Ovary (tissue), 10 donors: ENCODE measurements at places on chromosomes 5 and 9.
A peak's percentile ranks its signal among the peaks of the same experiment; 100 is the strongest.

GRCh38 chr5:143008809-143009521 lies 238.8 kb downstream of the ARHGAP26 start:
- H3K36me3 ChIP-seq: no peaks in the 10 kb centered on the region
- H3K27me3 ChIP-seq: no peaks in the 10 kb centered on the region
- no peak for DNase-seq
- no peak overlapping the region for H3K27ac ChIP-seq

GRCh38 chr5:50792843-50793242 lies 126.4 kb downstream of the PARP8 start:
- H3K4me3 ChIP-seq: no peak overlapping the region
- H3K27me3 ChIP-seq: no peaks in the 10 kb centered on the region
- H3K36me3 ChIP-seq: no peaks in the 10 kb centered on the region
- DNase-seq: no peak

GRCh38 chr5:55895346-55895745 lies 44.2 kb downstream of the IL31RA start:
- H3K27ac ChIP-seq: no peak overlapping the region
- no peak overlapping the region for H3K4me3 ChIP-seq
- no peak for DNase-seq
- H3K4me1 ChIP-seq: peaks cover 7% of the 10 kb centered on the region
- no peaks in the 10 kb centered on the region for H3K27me3 ChIP-seq

GRCh38 chr5:91174396-91174795 lies 208.7 kb downstream of the ARRDC3 start:
- no peak overlapping the region for H3K4me3 ChIP-seq
- no peak for DNase-seq
- no peaks in the 10 kb centered on the region for H3K27me3 ChIP-seq
- H3K4me1 ChIP-seq: no peaks in the 10 kb centered on the region

- H3K4me3 ChIP-seq: no peak overlapping the region
- H3K27me3 ChIP-seq: no peaks in the 10 kb centered on the region
- H3K36me3 ChIP-seq: no peaks in the 10 kb centered on the region
- no peak for DNase-seq
Measured at GRCh38 chr9:122695696-122696095, 20.8 kb downstream of the OR1L3 start.

DNA sequence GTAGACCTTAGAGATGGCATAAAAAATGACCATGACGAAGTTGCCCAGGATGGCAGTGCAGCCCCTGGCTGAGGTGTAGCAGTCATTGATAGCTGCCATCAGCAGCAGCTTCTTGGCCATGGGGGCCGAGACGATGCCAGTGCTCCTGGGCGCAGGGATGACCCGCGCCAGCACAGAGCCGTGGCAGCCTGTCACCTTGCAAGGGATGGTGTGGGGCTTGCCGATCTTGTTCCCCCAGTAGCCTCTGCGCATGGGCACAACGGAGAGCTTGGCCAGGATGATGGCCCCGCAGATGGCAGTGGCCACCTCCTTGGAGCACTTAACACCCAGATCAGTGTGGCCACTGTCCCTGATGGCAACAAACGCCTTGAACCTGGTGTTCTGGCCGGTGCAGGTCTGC lies 2.1 kb upstream of the PGGT1B start:
- H3K27ac ChIP-seq: no peak overlapping the region
- no peak for DNase-seq
- H3K27me3 ChIP-seq: no peaks in the 10 kb centered on the region
- peaks cover 2% of the 10 kb centered on the region for H3K4me1 ChIP-seq
- no peak overlapping the region for H3K4me3 ChIP-seq

DNA sequence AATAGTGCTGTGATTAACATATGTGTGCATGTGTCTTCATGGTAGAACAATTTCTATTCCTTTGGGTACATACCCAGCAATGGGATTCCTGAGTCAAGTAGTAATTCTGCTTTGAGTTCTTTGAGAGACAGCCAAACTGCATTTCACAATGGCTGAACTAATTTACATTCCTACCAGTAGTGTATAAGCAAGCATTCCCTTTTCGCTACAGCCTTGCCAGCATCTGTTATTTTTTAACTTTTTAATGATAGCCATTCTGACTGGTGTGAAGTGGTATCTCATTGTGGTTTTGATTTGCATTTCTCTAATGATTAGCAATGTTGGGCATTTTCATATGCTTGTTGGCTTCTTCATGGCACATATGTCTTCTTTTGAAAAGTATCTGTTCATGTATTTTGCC lies 308.5 kb downstream of the ARRDC3 start:
- peaks cover 2% of the 10 kb centered on the region for H3K4me1 ChIP-seq
- H3K36me3 ChIP-seq: no peaks in the 10 kb centered on the region
- DNase-seq: no peak
- no peak overlapping the region for H3K4me3 ChIP-seq

DNA sequence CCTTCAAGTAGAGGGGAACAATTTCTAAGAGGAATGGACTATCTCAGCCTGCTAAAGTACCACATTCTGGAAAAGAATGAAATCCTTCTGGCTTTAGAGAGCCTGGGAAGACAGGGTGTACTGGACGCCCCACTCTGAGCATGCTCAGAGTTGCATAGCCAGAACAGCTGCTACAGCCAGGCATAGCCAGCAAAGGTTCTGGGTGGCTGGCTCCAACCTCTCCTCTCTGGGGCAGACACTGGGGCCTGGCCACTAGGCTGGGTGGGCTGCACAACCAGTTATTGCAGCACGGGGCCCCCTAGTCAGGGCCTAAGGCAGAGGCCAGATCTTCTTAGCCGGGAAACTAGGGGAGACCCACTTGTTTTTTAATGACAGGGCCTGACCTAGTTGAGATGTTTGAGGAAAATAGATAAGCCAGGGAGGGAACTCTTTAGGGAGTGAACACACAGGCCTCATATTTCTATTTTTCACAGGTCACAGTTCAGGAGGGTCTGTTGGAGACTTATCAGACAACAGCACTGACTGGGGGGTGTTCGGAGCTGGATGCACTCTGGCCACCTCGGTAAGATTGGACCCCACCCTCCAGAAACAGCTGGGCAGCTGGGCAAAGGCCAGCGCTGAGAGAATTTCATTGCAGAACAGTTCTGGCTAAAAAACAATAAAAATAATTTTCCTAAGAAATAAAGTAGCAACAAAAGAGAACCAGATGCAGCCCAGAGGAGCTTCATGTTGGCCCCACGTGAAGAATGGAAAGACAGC lies 142.9 kb downstream of the LPAR1 start:
- no peak overlapping the region for H3K27ac ChIP-seq
- no peaks in the 10 kb centered on the region for H3K36me3 ChIP-seq
- peaks cover 5% of the 10 kb centered on the region for H3K4me1 ChIP-seq
- peak; percentile 90 for DNase-seq
- H3K4me3 ChIP-seq: no peak overlapping the region

- H3K27ac ChIP-seq: no peak overlapping the region
- H3K36me3 ChIP-seq: no peaks in the 10 kb centered on the region
- no peak overlapping the region for H3K4me3 ChIP-seq
- no peaks in the 10 kb centered on the region for H3K4me1 ChIP-seq
Measured at GRCh38 chr5:90014420-90014819, 395.1 kb downstream of the CETN3 start.

DNA sequence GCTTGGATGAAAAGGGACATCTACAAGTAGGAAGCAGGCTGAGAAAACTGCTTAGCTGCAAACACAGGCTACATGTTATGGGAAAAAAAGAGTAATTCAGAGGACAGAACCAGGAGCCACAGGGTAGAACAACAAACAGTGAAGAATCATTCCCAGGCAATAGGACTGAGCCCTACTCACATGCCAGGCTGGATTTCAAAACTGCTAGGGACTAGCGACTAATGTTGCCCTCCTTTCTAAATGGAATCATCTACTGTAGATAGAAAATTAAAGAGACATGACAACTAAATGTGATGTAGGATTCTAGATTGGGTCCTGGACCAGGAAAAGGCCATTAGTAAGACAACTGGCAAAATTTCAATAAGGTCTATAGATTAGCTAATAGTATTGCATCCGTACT lies 15.3 kb downstream of the NRG2 start:
- H3K27ac ChIP-seq: no peak overlapping the region
- H3K36me3 ChIP-seq: no peaks in the 10 kb centered on the region
- peaks cover 7% of the 10 kb centered on the region for H3K4me1 ChIP-seq
- no peak overlapping the region for H3K4me3 ChIP-seq
- no peaks in the 10 kb centered on the region for H3K27me3 ChIP-seq
- DNase-seq: no peak

- no peak overlapping the region for H3K27ac ChIP-seq
- no peaks in the 10 kb centered on the region for H3K36me3 ChIP-seq
- no peaks in the 10 kb centered on the region for H3K4me1 ChIP-seq
- DNase-seq: no peak
- H3K27me3 ChIP-seq: no peaks in the 10 kb centered on the region
- no peak overlapping the region for H3K4me3 ChIP-seq
Measured at GRCh38 chr9:83582029-83582428, 40.9 kb upstream of the IDNK start.

DNA sequence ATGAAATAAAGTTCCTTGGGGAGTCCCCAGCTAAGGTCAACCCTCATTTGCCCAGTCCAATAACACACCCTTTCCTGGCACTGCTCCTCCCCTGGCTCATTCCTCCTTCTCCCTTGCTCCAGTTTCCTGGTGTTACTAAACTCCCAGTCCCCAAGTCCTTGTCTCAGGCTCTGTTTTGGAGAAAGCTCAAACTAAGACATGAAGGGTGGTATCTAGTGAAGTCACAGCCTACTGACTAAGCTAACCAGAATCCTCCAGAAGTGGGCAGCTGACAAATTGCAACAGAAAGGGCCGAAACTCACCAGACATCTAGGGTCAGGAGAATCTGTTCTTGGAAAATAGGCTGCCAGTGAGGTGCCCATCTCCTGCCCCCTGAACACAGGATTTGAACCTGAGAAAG lies 118.7 kb upstream of the NEK6 start:
- no peak overlapping the region for H3K27ac ChIP-seq
- no peaks in the 10 kb centered on the region for H3K4me1 ChIP-seq
- H3K27me3 ChIP-seq: no peaks in the 10 kb centered on the region

DNA sequence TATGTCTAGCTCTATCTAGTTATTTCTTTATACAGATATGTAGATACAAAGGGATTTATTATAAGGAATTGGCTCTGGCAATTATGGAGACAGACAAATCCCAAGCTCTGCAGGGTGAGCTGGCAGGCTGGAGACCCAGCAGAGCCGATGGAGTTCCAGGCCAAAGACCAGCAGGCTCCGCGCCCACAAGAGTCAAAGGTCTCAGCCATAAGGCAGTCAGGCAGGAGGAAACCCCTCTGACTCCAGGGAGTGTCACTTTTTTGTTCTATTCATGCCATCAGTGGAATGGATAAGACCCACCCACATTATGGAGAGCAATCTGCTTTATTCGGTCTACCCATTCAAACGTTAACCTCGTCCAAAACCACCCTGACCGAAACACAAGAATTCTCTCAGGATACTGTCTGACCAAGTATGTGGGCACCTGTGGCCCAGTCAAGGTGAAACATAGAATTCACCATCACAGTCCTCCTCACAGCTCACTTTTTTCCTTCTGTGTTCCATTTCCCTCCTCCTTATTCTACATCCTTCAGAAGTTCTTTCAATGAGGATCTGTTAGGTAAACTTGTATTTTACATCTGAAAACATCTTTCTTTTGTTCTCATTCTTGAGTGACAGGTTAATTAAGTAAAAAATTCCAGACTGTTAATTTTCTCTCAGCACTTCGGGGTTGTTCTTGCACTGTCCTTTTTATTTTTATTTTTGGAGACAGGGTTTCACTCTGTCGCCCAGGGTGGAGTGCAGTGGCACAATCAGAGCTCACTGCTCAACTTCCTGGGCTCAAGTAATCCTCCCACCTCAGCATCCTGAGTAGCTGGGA lies 21.2 kb downstream of the RNF130 start:
- H3K27ac ChIP-seq: no peak overlapping the region
- H3K36me3 ChIP-seq: no peaks in the 10 kb centered on the region
- DNase-seq: no peak
- H3K27me3 ChIP-seq: no peaks in the 10 kb centered on the region

DNA sequence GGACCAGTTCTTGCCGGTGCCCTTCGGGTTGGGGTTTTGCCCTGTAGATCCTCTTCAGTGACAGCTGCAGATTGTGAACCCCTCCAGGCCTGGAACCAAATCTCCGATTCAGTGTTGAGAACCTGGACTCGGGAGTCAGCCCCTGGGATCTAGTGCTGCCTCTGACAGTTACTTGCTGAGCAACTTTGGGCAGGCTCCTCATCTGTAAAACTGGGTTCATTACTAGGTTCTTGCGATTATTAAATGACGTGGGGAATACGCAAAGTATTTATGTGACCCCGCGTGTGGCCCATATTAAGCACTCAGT lies 600 bp downstream of the ERCC6L2 start:
- H3K4me3 ChIP-seq: no peak overlapping the region
- no peaks in the 10 kb centered on the region for H3K36me3 ChIP-seq
- no peaks in the 10 kb centered on the region for H3K27me3 ChIP-seq
- H3K4me1 ChIP-seq: peaks cover 9% of the 10 kb centered on the region
- no peak for DNase-seq

DNA sequence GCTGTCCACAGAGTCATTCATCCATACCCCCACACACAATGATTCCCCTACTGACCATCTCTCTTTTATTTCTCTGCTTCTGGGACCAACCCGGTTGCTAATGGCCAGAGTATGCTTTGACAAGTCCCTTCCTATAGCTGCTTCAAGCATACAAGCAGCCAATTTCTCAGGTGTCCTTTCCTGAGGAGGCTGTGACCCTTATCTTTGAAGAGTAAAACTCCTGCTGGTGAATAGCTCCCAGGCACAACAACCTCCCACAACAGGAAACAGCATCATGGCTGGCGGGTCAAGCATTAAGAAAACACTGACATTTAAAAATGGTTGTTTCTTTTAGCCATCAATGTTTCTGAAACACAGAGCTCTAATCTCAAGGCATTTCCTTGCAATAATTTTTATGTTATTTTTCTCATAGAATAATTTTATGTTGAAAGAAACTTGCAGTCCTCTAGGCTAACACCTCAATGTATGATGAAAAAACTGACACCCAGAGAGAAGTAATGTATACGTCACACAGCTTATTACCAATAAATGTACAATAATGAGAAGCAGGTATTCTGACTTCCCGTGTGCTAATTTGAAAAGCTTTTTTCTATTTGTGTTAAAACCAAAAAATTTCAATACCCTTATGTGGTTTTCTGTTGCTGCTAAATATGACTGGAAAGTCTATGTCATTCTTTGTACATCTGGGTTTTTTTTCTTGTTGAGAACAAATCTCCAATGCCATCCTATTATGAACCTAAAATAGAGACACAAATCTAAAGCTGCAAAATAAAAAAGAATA lies 7.5 kb upstream of the PAM start:
- DNase-seq: no peak
- no peak overlapping the region for H3K4me3 ChIP-seq
- H3K27ac ChIP-seq: no peak overlapping the region
- H3K27me3 ChIP-seq: no peaks in the 10 kb centered on the region
- H3K36me3 ChIP-seq: no peaks in the 10 kb centered on the region
- H3K4me1 ChIP-seq: no peaks in the 10 kb centered on the region

DNA sequence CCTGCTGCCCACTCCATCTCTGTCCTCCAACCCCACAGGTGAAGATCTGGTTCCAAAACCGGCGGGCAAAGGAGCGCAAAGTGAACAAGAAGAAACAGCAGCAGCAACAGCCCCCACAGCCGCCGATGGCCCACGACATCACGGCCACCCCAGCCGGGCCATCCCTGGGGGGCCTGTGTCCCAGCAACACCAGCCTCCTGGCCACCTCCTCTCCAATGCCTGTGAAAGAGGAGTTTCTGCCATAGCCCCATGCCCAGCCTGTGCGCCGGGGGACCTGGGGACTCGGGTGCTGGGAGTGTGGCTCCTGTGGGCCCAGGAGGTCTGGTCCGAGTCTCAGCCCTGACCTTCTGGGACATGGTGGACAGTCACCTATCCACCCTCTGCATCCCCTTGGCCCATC lies 6.4 kb upstream of the SLC6A7 start:
- H3K27ac ChIP-seq: no peak overlapping the region
- H3K4me1 ChIP-seq: peaks cover 8% of the 10 kb centered on the region
- H3K36me3 ChIP-seq: no peaks in the 10 kb centered on the region
- no peak overlapping the region for H3K4me3 ChIP-seq
- DNase-seq: no peak
